ENCODE measurements at places on chromosomes 12 and 14.

- no peak for DNase-seq
These were observed 104.4 kb upstream of the CCDC196 start for GRCh38 chr14:66381755-66382154.

GRCh38 chr14:94171208-94171607 is 2.9 kb upstream of the PPP4R4 start:
- peak; percentile 27 for DNase-seq

DNA sequence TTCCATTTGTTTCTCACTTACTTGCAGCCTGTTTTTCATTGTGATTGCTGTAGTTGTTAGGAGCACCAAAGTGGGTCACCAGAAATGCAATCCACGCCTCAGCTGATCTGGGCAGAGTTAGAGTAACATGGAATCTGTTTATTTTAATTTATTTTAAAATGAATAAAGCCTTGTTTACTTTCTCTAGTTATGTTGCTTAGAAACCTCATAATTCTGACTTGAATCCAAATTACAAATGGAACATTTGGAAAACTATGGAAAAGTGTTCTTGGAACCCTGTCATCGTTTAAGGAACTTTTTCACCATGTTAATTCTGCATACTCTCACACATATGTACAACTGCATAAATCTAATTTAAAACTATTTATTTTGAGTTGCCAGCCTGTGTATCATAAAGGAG is 92.2 kb upstream of the DAAM1 start:
- no peak for DNase-seq

- DNase-seq, result no peak
These were observed 49.5 kb upstream of the SRP54 start for GRCh38 chr14:34933301-34933700.

GRCh38 chr14:32078023-32078857 is 1.1 kb downstream of the ARHGAP5 start:
- peak; percentile 51 for DNase-seq

GRCh38 chr12:71688961-71689570 is 3.2 kb downstream of the TMEM19 start:
- DNase-seq, result no peak

DNA sequence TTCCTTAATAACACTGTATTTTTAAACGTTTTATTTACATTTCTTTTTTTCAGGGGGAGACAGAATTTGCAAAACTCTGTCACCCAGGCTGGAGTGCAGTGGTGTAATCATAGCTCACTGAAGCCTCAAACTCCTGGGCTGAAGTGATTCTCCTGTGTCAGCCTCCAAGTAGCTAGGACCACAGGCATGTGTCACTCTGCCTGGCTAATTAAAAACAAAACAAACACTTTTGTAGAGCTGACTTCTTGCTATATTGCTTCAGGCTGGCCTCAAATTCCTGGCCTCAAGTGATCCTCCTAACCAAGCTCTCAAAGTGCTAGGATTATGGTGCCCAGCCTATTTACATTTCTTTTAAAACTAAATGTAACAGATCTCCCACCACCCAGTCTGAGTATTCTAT is 12.7 kb downstream of the CPSF6 start:
- no peak for DNase-seq

DNA sequence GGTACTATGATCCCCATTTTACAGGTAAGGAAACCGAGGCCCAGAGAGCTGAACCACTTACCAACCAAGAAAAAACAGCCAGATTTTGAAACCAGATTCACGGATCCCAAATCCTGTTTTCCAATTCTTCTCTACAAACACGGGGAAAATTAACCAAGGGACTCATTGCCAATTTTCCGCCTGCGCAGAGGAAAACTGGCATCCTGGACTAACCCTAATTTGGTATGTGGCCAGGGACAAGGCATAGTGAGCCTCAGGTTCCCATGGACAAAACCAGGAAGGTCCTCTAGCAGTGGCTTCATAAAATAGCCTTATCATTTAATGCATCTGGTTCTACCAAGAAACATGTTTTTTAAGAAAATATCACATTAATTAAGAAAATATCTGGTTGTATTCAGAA is 517.3 kb downstream of the MED13L start:
- DNase-seq, result no peak

DNA sequence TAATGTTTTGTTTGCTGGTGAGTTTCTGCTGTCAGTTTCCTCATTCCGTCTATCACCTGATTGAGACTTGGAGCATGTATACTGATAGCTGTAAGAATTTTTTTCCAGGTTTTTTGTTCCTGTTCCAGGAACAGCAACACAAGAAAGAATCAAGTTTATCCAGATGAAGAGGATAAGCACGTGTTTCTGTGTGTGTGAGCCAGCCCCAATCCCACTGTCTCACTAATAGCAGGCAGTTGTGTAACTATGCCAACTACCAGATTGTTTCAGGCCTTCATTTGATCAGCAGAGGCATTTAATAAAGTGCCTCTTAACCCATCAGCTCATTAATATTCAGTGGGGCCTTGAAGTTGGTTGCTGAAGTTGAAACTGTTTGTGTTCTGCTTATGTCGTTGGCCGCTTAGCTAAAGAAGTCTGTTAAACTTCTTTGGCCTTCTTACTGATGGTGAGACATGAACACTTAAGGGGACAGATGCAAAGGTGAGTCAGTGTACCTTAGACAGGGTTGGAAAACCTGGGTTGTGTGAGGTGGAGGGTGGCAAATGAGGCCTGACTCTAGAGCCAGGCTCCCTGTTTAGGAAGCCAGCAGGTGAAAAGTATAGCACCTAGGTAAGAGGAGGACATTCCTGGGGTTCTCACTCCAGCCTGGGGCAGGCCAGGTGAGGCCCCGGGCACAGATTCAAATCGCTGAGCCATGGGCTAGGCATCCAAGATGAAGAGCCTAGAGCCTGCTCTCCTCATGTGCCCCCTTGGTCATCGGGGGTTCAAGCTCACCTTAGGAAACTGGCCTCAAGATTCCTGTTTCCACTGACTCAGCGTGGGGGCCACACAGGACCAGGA is 3.7 kb downstream of the ANKRD13A start:
- DNase-seq, result no peak

DNA sequence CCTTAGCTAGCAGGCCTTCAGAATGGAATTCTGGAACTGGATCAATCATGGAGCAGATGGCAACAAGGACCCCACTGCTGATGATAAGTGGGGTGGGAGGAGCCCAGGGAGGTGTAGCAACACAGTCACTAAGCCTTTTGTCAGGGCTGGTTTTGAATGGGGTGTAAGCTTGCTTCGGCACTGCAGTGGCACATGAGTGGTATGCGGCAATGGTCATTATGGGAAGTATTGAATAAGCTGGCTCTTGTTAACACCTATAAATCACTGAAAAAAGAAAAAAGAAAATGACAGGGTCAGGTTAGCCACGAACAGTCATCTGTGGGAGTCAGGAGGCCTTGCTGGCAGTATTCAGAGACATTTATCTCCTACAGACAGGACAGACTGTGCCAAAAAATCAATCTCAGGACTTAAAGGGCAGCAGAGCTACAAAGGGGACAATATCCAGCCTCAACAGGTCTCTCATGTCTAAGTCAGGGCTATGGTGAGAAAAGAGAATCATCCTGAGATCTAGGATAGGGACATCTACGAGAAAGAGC is 19.1 kb downstream of the CDKL1 start:
- DNase-seq, result no peak

DNA sequence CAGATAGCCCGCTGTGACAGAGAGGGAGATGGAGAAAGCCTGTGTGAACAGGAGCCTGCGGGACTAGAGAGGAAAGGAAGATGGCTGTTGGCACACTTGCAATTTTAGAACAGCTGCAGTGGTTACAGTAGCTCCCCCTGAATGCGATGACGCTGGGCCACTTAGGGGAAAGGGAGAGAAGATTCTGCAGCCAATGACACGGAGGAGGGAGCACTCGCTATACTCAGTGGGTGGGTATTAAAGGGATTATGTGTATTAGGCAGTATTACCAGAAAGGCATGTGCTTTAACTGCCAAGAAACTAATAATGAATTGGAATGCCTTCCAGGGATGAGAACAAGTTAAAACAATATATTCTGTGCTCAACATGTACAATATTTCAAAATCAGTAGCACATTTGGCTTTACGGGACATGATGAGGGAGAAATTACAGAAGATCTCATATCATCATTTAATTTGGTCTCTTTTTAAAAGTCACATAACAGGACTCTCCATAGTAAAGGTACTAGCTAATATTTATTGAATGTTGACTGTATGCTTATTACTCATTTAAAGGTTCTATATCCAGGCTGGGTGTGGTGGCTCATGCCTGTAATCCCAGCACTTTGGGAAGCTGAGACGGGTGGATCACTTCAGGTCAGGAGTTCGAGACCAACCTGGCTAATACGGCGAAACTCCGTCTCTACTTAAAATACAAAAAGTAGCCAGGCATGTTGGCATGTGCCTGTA is 35.9 kb upstream of the FOS start:
- DNase-seq, result peak; percentile 93

GRCh38 chr12:51217133-51217967 is 512 bp downstream of the POU6F1 start:
- DNase-seq, result no peak

DNA sequence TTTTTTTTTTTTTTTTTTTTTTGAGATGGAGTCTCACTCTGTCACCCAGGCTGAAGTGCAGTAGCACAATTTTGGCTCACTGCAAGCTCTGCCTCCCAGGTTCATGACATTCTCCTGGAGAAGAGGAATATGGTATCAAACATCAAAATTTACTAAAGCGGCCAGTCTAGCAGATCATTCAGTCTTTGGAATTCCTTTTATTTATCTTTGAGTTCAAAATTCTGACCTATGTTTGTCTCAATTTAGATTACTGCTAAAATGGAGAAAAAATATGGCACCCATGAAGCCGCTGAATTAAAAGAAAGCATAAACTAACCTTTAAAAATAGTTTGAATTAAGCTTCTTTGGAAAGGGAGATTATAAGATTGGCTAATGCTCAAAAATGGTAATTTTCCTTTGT is 64.5 kb upstream of the EGLN3 start:
- no peak for DNase-seq

DNA sequence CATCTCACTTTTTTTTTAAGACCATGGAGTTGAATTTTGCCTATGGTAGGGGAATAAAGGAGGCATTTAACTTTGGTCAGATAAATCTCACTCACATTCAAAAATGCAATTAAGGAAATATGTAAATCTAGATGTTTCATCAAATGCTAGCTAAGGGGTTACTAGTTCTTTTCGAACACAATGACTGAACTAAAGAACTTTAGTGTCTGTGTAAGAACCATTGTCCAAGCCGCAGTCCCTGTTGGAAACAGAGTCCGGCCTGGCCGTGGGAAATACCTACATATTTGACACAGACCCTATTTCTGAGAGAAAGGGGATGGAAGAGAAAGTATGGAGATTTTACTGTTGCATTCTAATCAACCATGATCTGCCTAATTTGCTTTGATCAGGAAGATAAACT is 17.4 kb downstream of the LGR5 start:
- DNase-seq, result no peak

DNA sequence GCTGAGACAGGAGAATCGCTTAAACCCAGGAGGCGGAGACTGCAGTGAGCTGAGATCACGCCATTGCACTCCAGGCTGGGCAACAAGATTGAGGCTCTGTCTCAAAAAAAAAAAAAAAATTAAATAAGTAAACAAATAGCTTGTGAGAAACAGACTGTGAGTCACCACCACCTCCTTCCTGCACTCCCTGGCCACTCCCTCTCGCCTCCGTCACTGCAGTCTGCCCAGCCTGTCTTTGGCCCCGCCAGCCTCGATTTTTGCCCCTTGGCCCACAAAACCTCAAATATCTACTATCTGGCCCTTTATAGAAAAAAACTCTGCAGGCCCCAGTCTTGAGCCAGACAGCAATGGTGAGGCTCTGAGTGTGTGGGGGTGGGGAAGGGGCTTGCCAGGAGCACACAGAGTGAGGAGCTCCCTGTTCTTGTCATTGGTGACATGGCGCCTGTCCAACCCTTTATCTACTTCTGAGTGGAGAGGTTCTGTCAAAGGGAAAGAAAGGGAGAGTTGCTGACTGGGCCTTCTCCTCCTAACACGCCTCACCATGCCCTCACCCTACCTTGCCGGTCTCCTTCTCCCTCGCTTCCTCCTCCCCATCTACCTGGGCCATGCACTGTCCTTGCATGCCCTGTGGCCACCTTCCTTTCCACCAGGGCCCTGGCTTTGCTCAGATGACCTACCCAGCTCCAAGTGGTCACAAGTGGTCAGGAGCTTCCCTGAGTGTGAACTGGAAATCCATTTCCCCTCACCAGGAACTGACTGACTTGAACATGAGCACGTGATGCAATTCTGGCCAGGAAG is 22.1 kb downstream of the LGMN start:
- DNase-seq, result peak; percentile 72

GRCh38 chr12:74889563-74890236 is 319.9 kb downstream of the KCNC2 start:
- peak; percentile 56 for DNase-seq

GRCh38 chr14:77339407-77339806 is 18.6 kb downstream of the GSTZ1 start:
- peak; percentile 59 for DNase-seq

- peak; percentile 66 for DNase-seq
These were observed 39.0 kb downstream of the ELK3 start for GRCh38 chr12:96233168-96233567.

GRCh38 chr14:103110681-103111231 is 12.5 kb upstream of the TNFAIP2 start:
- DNase-seq, result peak; percentile 42

DNA sequence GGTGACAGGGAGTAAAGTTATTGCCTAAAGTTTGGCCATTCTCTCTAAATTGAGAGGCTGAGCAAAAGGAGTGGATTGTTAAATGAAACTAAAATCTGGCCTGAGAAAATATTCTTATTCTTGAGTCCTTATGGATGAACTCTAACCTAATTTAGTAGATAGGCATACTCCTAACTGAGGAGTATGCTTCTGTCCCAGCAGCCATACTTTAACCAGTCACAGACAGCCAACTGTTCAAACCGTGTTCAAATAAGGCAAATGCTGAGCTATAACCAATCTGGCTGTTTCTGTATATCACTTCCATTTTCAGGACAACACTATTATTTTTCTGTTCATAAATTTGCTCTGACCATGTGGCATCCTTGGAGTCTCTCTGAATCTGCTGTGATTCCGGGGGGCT is 75.9 kb upstream of the RERGL start:
- DNase-seq, result no peak

DNA sequence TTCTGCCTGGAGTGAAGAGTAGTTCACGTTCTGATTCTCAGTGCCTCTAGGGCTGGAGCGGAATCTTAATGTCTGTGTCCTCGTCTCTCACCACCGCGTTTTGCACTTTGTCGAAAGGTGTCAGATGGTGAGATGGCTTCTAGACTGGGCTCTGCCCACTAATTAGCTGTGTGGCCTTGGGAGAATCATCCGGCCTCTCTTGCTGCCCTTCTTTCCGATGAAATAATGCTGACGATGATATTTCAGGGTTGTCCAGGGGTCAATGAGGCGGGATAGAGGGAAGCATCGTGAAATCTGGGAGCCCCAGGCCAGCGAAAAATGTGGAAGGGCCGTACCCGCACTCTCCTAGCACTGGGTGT is 811 bp upstream of the GALNT16 start:
- no peak for DNase-seq

- DNase-seq, result no peak
These were observed 33.3 kb upstream of the C2CD5 start for GRCh38 chr12:22577667-22578066.

GRCh38 chr12:45415393-45415817 is 199.5 kb downstream of the ANO6 start:
- DNase-seq, result peak; percentile 97

- DNase-seq, result no peak
These were observed 150.6 kb upstream of the HIF1A start for GRCh38 chr14:61544448-61545330.
